Stimulated activated CD4-positive, alpha-beta T cell treated with anti-CD3 and anti-CD28 coated beads, TNF-alpha, amount 100 ng/mL, for 24 hours (primary cell): ENCODE measurements at places on chromosomes 7 and 10.

- DNase-seq, result no peak
Measured at GRCh38 chr7:80385508-80385907, 126.4 kb downstream of the GNAT3 start.

GRCh38 chr7:116710764-116711452 is 38.9 kb downstream of the MET start:
- no peak for DNase-seq

DNA sequence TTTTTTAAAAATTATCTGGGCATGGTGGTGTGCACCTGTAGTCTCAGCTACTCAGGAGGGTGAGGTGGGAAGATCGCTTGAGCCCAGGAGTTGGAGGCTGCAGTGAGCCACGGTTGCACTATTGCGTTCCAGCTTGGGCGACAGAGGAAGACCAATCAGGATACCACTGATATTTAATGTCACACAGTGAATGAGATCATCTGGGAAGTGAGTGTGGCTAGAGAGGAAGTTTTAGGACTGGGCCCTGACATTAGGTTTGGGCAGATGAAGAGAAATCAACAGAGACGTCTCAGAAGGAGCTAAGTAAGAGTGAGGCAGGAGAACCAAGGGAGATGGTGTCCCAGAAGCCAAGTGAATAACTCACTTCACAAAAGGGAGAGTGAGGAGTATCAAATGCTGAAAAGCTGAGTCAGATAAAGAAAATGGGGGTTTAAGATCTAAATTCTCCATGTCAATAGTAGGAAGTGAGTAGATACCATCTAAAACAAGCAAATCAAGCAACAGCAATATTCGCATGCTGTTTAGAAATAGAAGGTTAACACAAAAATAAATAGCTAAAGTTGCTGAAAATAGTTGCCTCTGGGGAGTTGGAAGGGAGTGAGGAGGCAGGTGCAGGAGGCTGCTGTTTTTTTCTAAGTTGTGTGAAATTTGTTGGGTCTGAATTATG is 11.5 kb downstream of the PILRA start:
- DNase-seq, result no peak

- DNase-seq, result no peak
Measured at GRCh38 chr10:9024210-9024609, 969.7 kb downstream of the GATA3 start.

GRCh38 chr10:22927166-22927565 is 687 bp upstream of the ARMC3 start:
- no peak for DNase-seq

- no peak for DNase-seq
Measured at GRCh38 chr7:12942609-12943008, 255.2 kb downstream of the ARL4A start.

DNA sequence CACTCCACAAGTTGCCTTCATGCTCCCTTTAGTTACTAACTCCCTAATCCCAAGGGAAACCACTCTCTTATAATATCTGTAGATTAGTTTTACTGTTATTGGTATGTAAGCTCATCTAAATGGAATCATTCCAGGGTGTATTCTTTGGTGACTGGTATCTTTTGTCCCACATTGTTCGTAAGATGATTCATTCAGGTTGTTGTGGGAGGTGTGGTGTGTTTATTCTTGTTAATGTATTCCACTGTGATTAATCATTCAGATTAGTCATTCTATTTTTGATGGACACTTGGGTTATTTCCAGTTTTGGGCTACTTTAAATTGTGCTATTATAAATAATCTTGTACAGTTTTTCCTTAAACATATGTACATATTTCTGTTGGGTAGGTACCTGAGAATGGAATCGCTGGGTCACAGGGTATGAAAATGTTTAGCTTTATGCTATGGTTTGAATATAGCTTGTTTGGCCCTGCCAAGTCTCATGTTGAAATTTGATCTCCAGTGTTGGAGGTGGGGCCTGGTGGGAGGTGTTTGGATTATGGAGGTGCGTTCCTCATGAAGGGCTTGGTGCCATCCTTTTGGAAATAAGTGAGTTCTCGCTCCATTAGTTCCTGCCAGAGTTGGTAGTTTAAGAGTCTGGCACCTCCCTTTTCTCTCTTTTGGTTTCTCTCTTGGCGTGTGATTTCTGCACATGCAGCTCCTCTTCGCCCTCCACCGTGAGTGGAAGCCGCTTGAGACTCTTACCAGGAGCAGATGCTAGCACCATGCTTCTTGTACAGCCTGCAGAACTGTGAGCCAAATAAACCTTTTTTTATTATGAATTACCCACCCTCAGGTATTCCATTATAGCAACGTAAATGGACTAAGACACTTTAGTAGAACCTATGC is 13.8 kb downstream of the BTRC start:
- no peak for DNase-seq

- DNase-seq, result no peak
Measured at GRCh38 chr7:37216156-37216852, 232.4 kb downstream of the ELMO1 start.

- no peak for DNase-seq
Measured at GRCh38 chr7:135789956-135790355, 41.3 kb upstream of the FAM180A start.

DNA sequence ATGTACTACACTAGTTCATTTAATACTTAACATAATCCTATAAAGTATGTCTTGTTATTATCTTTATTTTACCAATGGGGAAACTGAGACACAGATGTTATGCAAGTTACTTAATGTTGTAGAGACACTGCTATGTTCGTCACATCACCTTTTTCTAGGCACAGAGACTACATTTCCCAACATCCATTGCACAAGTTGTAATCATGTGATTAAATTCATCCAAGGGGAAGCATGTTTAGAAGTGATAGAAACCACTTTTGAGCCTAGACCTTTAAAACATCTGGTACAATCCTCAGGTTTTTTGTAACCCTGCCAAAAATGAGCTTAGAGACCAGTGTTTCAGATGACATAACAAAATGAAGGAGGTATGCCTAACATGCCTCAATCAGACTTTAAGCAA is 386.8 kb upstream of the HPS1 start:
- no peak for DNase-seq

GRCh38 chr10:68562661-68563570 is 2.8 kb downstream of the TET1 start:
- no peak for DNase-seq

DNA sequence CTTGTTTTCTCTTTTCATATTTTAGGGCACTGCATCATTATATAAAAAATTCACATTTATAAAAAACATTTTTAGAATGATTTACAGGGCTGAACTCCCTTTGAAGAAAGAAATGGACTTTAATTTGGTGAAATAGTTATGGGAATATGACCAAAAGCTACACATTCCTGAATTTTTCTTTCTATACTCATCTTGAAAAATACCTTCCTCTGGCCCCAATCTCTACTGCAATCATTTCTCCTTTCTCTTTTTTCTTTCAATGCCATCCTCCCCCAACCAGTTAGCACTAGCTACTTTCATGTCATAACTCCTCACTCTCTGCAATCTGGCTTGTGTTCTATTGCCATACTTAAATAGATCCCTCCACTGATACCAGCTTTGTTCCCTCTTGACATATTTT is 6.2 kb downstream of the WNT8B start:
- DNase-seq, result no peak

DNA sequence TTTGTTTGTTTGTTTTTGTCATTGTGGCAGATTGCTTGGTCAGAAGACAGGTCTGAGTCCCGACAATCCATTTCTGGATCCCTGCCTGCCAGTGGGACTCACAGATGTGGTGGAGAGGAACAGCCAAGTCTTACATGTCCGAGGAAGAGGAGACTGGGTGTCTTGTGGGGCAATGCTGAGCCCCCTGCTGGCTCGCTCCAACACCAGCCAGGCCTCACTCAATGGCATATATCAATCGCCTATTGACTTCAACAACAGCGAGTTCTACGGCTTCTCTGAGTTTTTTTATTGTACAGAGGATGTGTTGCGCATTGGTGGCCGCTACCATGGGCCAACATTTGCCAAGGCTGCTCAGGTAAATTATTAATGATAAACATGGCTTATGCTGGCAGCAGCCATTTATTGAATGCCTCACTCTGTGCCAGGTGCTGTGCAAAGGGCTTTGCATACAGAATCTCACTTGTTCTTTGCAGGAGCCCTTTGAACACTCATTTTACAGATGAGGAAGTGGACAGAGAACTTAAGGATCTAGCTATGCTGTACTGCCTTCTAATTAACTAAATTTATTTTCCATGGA is 33.3 kb downstream of the COX15 start:
- DNase-seq, result no peak

- DNase-seq, result no peak
Measured at GRCh38 chr10:49737474-49738201, 24.5 kb downstream of the OGDHL start.

GRCh38 chr7:102061981-102062390 is 224.7 kb upstream of the SH2B2 start:
- no peak for DNase-seq

DNA sequence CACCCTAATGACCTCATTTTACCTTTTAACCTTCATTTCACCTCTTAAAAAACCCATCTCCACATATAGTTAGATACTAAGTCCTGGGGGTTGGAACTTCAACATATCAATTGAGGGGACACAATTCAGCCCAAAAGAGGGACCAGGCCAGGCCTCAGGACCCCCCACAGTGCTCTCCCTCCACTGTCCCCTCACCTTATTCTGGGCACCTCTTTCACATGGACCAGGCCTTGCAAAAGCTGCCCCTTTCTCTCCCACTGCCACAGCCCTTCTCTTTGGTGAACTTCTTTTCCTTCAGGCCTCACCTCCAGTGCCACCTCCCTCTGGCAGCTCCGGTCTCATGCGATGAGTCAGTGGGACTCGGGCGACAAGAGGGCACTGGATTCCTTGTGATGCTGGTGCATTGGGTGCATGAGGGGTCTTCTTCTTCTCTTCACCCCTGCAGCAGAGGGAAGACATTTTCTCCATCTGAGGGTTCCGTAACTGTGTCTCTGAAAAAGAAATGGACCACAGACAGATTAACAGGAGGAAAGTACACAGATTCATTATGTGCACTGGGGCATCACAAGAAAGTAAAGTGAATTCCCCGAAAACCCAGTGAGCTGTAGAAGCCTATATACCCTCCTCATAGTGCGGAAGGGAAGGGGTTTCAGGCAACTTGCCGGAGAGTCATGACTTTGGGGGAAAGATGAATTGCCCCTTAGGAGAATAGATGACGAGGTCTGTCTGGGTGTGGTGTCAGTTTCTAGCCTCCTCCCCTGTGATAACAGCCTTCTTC is 288.7 kb upstream of the IGFBP3 start:
- DNase-seq, result no peak

DNA sequence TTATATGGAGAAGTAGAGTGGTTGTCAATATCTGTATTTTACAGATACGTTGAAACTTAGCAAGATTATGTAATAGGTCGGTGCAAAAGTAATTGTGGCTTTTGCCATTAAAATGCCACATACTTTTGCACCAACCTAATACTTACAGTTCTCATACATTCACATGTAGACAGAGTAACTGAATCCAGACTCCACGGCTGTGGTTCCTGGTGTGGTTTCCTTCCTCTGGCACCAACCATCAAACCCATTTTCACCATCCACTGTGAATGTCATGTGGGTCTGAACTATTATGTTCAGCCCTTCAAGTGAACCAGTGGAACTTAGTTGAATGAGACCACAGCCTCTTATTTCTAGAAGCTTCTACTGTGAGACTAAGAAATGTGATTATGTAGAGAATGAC is 31.5 kb upstream of the SLIT1 start:
- no peak for DNase-seq

DNA sequence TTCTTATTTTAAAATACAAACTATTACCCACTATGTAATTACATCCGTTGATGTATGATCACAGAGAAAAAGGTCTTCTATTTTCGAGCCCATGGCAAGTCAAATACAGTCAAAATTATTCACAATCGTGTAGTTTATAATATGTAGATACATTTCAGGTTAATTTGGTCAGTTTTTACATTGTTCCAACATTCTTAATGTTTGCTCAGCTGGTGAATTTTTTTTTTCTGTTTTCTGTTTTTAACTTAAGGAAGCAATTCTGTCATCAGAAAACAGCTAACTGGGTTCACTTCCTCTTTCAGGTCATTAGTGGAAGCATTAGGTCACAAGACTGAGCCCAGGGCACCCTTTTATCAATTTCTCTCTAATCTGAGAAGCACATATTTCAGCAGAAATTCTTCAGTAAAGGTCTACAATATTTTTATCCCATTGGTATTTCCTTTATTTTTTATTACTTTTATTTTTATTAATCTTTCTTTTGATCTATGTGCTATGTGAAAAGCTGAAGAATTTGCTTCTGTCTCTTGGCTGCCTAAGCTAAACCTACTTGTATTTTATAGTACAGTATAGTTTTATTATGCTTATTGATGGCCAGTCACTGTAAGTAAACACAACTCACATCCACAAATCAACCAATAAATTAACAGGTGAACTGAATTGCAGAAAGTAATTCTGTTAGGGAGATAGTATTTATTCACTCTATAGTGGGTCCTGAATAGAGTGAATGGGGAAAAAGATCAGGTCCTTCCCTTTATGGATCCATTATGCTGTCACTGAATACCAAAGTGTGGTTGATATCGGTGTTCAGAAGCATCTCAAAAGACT is 84.6 kb downstream of the ICA1 start:
- no peak for DNase-seq

GRCh38 chr7:80244206-80244916 is 109.7 kb downstream of the GNAI1 start:
- no peak for DNase-seq

- no peak for DNase-seq
Measured at GRCh38 chr7:107968449-107968848, 34.5 kb downstream of the LAMB1 start.

DNA sequence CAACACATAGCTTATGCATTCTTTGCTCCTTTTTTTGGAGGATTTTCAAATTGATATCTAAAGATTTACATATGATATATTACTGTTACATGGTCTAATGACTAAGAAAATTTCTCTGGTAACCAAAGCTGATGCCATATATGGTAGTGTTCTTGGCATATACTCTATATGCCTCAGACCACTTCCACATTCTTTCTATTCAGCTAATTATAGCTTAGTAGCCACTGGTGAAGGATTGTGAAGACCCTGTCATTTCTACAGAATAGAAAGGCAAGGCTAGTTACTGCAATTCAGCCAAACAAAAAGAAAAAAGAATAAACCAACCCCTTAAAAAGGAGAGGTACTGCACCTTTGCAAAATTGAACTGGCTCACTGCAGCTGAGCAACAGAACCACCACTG is 3.7 kb downstream of the PURB start:
- no peak for DNase-seq

GRCh38 chr10:126569513-126570244 is 100.8 kb downstream of the C10orf90 start:
- no peak for DNase-seq

GRCh38 chr10:132550366-132551092 is 12.9 kb downstream of the INPP5A start:
- DNase-seq, result no peak

DNA sequence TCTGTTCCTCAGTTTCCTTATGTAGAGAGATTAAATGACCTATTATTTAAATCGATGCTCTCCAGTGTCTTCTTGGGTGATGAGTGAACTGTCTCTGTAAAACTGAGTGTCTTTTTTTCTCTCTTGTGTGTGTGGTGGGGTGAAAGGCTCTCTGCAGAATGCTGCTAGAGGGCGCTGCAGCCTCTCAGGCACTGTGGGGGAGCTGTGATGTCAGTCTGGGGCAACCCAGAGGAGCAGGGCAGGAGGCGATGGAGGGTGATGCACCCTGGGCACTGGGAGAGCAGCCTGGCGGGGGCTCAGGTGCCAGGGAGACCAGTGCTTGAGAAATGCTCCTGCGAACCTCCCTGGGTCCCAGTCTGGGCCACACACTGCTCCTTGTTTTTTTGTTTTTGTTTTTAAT is 110.1 kb upstream of the POM121L12 start:
- no peak for DNase-seq
